ENCODE measurements at places on chromosomes 12 and 14.

DNA sequence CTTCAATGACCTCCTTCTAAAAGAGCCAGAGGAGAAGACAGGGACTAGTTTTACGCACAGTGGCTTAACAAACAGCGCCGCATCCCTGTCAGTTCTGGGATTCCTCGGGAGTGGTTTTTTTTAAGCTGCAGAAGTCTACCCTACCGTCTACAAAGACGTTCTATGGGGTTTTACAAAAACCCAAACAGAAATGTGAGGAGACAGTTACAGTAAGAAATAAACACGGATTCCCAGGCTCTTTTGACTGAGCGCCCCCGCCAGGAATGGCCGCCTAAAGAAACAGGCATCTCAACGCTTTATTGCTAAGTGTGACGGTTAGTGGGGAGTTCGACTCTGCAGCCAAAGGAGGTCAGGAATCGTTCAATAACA lies 484 bp downstream of the ALKBH1 start:
- DNase-seq: no peak

GRCh38 chr12:132638541-132639408 lies 20.2 kb downstream of the P2RX2 start:
- no peak for DNase-seq

GRCh38 chr12:11762723-11763326 lies 113.4 kb downstream of the ETV6 start:
- DNase-seq: no peak

GRCh38 chr12:54166567-54167499 lies 22.0 kb downstream of the SMUG1 start:
- DNase-seq: no peak

DNA sequence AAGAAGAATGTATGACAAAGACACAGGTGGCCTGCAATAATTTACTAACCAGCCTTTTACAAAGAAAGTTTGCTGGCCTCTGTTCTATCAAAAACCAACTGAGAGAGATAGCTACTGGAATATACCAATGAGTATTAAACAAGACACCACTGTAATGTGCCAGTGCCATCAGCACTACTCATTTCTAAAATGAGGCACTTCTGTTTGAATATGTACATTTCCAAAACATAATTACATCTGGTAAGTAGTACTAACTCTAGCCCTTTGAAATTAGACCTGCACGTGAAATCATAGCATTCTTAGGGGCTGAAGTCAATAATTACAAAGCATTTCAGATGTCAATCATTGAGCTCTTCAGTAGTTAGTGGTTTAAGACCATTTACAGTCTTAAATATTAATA lies 6.9 kb upstream of the SYCP3 start:
- no peak for DNase-seq

- no peak for DNase-seq
Observed at GRCh38 chr12:75900226-75900625, 131.3 kb downstream of the PHLDA1 start.

DNA sequence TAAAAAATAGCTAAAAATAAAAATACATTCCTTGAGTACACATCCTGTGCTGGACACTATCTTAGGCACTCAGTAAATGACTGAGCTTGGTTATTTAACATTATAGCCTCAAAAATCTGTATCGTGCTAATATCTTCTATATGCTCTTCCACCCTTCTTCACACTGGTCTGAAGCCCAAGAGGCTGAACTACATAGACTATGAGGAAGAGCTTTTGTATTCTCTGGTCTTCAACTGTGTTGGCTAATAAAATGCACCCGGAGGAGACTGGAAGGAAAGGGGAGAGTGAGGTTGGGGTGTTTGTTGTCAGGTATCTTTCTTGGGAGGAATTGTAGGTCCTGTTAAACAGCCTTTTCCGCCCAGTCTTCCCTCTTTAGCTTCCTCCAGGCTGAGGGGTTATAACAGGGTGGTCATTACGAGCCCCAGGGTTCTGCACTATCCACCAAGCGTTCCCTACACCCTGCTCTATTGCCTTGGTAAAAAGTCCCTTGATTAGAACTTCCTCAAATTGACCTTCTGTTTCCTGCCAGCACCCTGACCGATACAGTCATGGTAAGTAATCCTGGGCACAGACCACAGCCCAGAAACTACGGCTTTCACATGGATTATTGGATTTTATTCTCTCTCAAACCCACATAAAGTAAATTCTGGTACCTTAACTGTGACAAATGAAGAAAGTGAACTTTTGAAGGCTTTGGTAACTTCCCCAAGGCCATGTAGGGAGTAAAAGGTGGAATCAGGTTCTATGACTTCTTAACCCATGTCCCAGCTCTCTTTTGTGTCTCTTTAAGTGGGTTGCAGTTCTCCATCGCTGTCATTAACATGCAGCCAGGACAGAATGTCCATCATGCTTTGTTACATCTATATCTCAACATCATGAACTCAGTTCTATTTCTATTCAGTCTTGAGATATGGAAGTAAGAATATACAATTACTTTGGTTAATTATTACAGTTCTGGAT lies 71.3 kb downstream of the PTHLH start:
- DNase-seq: no peak

DNA sequence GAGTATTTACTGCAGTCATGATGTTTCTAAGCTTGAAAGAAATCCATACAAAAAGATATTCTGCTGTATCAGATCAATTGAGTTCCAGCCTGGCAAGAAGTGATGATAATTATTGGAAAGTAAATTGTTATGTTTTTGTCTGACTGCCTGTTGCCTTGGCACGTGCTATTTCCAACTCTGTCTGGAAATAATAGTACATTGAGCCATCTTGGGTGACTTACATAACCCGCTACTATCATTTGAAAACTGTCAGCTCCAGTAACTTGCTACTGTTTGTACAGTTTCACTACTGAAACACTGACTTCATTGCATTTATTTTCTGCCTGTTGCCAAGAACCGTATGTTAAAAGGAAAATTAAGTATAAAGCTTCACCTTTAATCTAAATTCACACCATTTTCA lies 318.6 kb downstream of the ITPR2 start:
- DNase-seq: no peak

GRCh38 chr14:72678356-72678755 lies 215.5 kb downstream of the DPF3 start:
- DNase-seq: no peak

DNA sequence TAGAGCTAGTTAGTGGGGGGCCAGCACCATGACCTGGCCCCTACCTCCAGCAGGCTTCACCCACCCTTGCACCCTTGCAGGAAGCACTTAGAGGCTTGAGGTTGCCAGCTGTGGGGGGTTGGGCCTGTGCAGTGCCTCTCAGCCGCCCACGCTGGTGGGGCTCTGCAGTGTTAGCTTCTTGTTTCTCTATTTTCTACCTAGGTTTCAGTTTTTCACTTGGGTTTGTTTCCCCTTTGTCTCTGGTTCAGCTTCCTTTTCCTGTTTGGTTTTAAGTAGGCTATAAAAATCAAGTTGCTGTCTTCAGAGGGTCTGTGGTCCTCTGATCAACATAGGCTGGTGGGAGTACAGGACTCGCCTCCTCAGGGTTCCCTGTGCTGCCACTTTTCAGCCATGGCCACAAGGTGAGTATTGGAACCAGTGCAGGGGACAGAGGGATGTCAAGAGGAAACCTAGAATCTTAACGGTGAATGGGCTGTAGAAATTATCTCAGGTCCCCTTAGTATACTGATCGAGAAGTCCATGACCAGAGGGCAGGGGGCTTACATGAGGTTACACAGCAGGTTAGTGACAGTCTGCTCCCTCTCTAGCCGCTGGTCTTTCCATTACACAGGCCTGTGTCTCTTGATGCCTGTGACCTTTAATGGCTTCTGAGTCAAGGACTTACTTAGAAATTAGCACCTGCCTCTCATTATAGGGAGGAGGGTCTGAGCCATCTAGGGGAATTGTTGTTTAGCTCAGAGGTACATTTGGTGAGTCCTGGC lies at the start of gene EVL:
EVL (plus strand) TSS at position 312 of the 761 bp plus-strand sequence; CDS start at position 391, 79 bp downstream.
- DNase-seq: peak; percentile 80

- DNase-seq: no peak
Observed at GRCh38 chr14:101112351-101113107, 209.0 kb upstream of the RTL1 start.

DNA sequence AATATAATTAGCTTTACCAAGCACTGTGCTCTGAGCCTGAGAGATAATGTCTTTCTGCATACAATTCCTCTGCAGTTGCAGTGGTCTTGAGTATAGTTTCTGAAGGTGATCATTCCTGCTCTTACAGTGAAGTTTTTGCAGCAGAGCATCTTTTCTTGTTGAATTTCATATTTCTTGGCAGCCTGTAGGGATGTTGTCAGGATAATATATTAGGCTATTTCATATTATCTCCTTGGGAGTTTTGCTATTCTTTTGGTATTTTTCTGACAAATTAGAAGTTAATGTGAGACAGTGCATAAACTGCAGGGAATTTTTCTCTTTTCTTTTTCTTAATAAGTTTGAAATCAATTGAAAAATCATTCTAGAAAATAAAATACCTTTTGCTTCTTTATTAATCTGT lies 1502.6 kb upstream of the FLRT2 start:
- DNase-seq: no peak

GRCh38 chr12:91272461-91273063 lies 89.9 kb upstream of the DCN start:
- DNase-seq: no peak

DNA sequence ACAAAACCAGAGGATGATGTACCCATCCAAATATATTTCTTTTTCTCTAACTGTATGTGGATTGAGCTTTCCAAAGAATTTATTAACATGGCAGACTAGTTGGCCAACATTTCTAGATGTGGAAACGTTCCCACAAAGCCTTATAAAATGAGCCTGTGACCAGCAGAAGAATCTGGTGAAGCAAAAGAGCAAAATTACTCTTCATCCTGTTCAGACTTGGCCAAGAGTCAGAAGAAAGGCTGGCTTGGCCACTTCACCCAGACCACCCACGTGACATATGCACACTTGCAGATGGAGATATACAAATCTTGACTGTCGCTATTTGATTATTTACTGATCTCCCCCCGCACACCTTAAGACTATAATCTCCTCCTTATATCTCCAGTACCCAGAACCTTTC lies 96.7 kb downstream of the NUAK1 start:
- DNase-seq: no peak

- no peak for DNase-seq
Observed at GRCh38 chr12:104448451-104448850, 8.3 kb upstream of the CHST11 start.

GRCh38 chr14:67977434-67978034 lies 158.0 kb downstream of the RAD51B start:
- DNase-seq: no peak

- no peak for DNase-seq
Observed at GRCh38 chr14:101849640-101850039, 88.1 kb downstream of the PPP2R5C start.

- DNase-seq: no peak
Observed at GRCh38 chr12:4031703-4032291, 158.6 kb upstream of the PARP11 start.

- no peak for DNase-seq
Observed at GRCh38 chr12:9134981-9135628, 19.4 kb upstream of the A2M start.

GRCh38 chr12:117344716-117345115 lies 16.7 kb downstream of the NOS1 start:
- DNase-seq: no peak

DNA sequence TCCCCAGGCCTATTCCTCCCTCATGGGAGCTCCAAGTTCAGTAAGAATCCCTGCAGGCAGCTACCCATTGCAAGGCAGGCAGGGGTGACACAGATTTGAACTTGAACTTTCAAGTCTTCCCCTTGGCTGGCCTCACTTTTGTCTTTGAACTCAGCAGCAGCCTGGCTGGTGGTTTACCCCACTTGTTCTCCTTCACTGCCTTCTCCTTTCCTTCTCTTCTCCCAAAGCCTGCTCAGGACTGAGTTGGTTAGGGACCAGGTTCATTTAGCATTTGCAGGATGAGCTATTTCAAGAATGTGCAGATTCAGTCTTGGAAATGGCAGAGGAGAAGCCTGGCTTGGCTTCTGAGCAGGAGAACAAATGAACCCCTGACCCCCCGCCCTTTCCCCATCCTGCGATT lies 67.7 kb upstream of the TBX3 start:
- no peak for DNase-seq

GRCh38 chr14:100334904-100335303 lies 11.8 kb downstream of the SLC25A47 start:
- DNase-seq: no peak

DNA sequence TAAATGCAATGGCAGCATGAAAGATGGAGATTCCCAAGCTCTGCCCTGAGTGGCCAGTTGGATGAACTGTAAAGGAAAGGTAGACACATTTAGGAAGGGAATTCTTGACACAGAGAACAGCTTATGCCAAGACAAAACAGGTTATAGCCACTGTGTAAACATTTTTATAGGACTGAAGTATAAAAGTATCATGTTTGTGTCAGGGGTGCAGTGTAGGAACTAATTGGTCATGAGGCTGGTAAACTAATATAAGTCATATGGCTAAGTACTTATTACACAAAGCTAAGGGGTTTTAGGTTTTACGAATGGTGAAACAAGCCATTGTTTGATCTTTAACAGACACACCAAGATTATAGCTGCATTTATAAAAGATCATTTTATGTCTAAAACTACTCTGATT lies 207.7 kb upstream of the SLC16A7 start:
- no peak for DNase-seq

DNA sequence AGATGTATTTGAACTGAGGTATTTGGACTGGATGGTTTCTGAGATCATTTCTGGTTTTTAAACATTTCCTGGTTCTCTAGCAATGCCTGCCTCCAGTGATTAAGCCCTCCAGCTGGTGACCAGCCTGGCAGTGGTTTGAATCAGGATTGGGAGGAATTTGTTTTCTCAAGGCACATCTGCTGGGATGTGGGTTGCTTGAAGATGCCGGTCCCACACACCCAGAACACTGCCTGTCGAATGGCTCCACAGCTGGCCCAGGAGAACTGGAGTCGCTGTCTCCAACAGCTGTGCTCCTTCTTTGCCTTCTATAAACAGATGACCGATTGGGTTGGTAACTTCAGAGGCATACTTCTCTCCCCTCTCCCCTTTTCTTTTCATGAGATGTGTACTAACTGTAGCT lies 258.0 kb upstream of the DDHD1 start:
- no peak for DNase-seq

DNA sequence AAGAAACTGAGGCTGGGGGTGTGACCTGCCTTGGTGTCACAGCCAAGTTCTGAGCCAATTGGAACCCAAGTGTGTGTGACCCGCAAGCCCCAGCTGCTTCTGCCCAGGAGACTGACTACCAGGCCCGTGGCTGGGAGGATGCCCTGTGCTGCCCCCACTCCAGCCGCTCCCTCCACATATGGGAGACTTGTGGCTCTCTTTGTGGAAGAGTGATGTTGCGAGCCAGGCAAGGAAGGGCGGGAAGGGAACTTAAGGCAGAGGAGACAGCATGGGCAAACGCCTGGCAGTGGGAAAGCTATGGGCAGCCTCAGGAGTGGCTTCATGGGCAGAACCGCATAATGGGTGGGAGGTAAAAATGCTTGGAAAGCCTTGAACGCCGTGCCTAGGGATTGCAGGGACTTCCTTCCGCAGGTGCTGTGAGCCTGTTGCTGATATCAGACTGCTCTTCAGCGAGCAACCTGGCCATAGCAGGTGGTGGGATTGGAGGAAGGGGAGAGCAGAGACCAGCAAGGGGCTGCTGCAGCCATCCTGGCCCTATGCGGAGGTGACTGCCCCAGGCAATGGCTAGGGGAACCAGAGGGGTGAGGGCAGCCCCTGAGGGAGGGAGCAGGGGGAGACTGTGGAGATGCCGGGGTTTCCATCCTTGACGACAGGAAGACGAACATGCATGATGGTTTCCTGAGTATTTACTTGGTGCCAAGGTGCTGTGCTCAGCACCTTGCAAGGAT lies 115.7 kb downstream of the LGMN start:
- no peak for DNase-seq

- no peak for DNase-seq
Observed at GRCh38 chr12:97308576-97309198, 153.9 kb upstream of the RMST start.
